ENCODE measurements at places on chromosomes 16 and 17. TPM values are rescaled to one million over a fixed set of nuclear protein-coding genes. Genes with fewer than 3 reads are reported as not detected.

Gene ZNF319
- 9.1 TPM for total RNA-seq

Gene CDH16
- total RNA-seq = not detected

Gene SLFN14
- 0.10 TPM for total RNA-seq

Gene MPP2
- total RNA-seq = 1.4 TPM

Gene CCL3
- 1,244 TPM for total RNA-seq

Gene STAT5A
- total RNA-seq = 375 TPM

Gene EVI2A
- total RNA-seq = 47.9 TPM

Gene CRISPLD2
- not detected for total RNA-seq

Gene KRT10
- 27.2 TPM for total RNA-seq

Gene GJC1
- 5.7 TPM for total RNA-seq

Gene HASPIN
- 25.7 TPM for total RNA-seq

Gene TMC5
- total RNA-seq = 0.10 TPM

Gene CCNF
- 46.7 TPM for total RNA-seq

Gene SLC5A11
- total RNA-seq = 0.07 TPM

Gene ZFP90
- 19.3 TPM for total RNA-seq

Gene USP32
- total RNA-seq = 31.2 TPM

Gene NPIPA3
- 2.7 TPM for total RNA-seq

Gene CNGB1
- total RNA-seq = not detected

Gene SPECC1
- 11.1 TPM for total RNA-seq

Gene BRIP1
- total RNA-seq = 18.2 TPM

Gene SLC38A7
- total RNA-seq = 9.3 TPM

Gene NEUROD2
- not detected for total RNA-seq

Gene SMIM5
- total RNA-seq = 0.05 TPM

Gene RUSF1
- 36.3 TPM for total RNA-seq

Gene GSDMA
- total RNA-seq = 0.73 TPM

Gene RGS11
- total RNA-seq = 0.29 TPM

Gene BBS2
- total RNA-seq = 12.3 TPM

Gene MEIOC
- total RNA-seq = 0.12 TPM

Gene HS3ST3B1
- 33.8 TPM for total RNA-seq

Gene NPIPA7
- total RNA-seq = 3.9 TPM

Gene ZSCAN10
- 0.07 TPM for total RNA-seq

Gene FAM171A2
- total RNA-seq = 0.29 TPM

Gene DNAAF1
- not detected for total RNA-seq

Gene CSNK2A2
- 99.6 TPM for total RNA-seq

Gene EVPLL
- total RNA-seq = not detected

Gene LITAF
- total RNA-seq = 197 TPM

Gene TMEM98
- total RNA-seq = 0.57 TPM

Gene SLC6A2
- not detected for total RNA-seq

Gene MYH1
- not detected for total RNA-seq

Gene CASKIN2
- 2.0 TPM for total RNA-seq

Gene TANGO6
- 34.1 TPM for total RNA-seq

Gene CA7
- total RNA-seq = 0.39 TPM

Gene KIF2B
- not detected for total RNA-seq
